ENCODE measurements at places on chromosomes 7 and 10.

- DNase-seq: no peak
These were observed 88.9 kb downstream of the CHRM2 start for GRCh38 chr7:136957391-136957790.

- DNase-seq: no peak
These were observed 62.1 kb downstream of the AKAP9 start for GRCh38 chr7:92002720-92003119.

DNA sequence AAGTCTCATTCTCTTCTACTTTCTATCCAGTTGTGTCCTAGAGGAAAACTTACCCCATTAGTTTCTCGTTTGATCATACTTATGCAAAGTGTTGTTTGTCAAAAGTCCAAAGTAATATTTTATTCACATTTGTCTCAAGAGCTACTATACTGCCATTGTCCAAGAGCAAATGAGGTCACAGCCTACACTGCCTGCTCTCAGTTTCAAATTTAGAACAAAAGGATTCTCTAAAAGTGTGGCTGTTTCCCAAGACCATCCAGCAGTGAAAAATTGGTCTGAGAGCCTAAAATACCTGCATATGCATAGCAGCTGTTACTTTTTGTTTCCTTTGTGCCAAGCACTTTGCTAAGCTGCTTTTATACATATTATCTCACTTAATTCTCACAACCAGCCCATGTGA is 439.5 kb upstream of the NFE2L3 start:
- no peak for DNase-seq

DNA sequence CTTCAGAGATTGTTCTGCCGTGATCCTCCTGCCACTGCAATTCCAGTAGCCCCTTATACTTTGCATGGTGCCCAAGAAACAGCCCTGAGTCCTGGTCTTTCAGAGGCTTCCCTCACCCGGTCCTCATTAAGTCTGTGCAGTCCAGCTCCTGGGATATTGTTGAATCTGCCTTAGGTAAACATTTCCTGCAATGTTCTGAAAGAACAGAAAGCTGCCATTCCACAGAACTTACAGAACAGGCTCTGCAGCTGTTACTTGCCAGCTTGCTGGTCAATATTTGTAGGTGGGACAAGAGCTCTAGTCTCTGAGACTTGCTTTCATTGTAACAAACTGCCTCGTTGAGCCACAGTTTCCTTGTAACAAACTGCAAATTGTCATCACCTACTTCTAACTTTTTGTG is 115.0 kb upstream of the KIF5B start:
- DNase-seq: no peak

DNA sequence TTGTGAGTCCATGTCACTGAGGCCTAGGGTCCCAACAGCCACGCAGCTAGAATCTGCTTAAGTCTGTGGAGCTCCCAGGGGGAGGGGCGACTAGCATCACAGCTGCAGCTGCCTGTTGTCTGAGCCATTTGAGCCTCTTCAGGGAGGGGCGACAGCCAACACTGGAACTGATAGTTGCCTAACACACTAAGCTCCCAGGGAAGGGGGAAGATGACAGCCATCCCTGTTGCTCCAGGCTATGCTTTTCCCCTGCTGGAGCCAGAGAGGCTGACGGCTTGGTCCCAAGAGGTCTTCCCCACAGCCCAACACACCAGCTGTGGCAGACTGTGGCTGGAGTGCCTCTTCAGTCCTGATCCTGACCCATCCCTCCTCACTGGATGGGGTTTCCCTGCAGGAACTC is 817.5 kb downstream of the NXPH1 start:
- no peak for DNase-seq

DNA sequence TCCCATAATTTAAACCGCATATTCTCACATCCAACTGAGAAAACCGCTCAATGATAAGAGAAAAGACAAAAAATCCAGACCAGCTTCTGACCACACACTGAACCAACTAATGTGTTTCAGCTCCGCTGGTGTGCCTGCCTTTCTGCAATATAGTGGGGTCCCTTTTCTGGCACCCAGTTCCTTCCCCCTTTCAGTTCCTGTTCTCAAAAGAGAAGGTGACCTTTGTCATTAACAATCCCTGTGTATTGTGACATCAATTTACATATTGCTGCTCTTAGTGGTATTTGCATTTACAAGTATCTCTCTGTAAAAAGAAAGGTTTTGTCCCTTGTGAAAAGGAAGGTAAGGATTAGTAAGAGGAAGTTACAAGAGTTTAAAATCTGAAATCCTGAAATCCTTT is 1.4 kb downstream of the PPP1R17 start:
- no peak for DNase-seq

DNA sequence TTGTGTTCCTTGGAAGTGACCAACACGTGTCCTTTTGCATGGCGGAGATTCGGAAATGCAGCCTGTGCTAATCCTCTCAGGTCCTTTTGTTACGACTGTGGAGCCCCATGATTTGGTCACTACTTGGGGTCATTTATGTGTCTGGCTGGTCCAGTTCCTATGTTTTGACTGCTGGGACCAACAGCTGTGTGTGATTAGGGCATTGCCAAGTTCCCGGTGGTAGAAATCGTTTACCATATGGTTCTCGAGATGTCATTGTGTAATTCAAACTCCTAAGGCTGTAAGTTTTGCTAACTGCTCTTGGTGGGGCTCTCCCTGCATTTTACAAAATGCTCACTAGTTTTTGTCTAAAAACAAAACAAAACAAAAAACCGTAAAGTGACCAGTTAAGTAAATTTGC is 62.0 kb downstream of the CCNY start:
- DNase-seq: no peak

- DNase-seq: no peak
These were observed 32.1 kb downstream of the SGCE start for GRCh38 chr7:94623820-94624219.

- no peak for DNase-seq
These were observed 35.3 kb downstream of the PLPP4 start for GRCh38 chr10:120492346-120492745.

- DNase-seq: no peak
These were observed 42.7 kb downstream of the ZNF438 start for GRCh38 chr10:30988831-30989435.

DNA sequence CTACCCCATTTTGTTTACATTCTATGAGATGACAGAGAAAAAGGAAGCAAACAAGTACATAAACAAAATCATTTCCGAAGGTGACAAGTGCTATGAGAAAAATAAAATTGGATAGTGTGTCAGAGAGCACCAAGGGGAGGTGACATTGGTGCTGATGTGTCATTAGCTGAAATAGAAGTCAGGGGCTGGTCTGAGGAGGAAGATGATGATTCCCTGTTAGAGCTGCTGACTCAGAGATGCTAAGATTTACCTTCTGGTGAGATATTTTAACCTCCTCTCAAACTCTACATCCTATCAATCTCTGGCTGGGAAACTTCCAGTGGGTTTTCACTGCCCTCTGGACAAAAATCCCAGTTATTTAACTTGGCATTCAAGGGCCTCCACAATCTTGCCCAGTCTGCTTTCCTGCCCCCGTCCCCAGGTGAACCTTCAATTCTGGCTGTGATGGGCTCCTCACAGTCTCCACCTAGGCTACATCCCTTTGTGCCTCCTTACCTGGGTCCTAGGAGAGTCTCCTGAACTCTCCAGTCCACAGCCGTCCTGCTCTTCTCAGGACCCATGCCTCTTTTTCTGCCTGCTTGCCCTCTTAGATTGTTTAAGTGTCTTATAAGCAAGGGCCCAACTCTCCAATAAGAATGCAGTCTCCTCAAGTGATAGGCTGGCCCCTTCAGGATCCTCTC is 26.6 kb downstream of the DUSP5 start:
- DNase-seq: no peak

GRCh38 chr10:48599830-48600134 is 5.1 kb downstream of the ARHGAP22 start:
- DNase-seq: no peak

GRCh38 chr7:117119192-117119924 is 166.1 kb downstream of the ST7 start:
- peak; percentile 68 for DNase-seq

DNA sequence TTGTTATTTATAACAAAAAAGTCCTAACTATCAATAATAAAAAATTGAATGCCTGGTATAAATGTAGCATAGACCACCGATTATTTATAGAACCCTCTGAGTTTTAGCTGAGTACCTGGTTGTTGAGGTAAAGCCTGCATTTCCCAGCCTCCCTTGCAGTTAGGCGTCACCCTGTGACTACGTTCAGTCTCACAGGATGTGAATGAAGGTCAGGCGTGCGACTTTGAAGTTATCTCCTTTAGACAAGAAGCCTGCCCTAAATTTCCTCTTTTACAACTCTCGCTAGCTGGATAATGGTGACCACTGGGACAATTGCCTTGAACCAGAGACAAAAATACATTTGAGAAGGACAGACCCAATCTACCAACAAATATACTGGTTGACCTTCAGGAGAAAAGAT is 67.5 kb upstream of the TES start:
- peak; percentile 19 for DNase-seq

GRCh38 chr7:123120286-123120685 is 79.5 kb downstream of the SLC13A1 start:
- no peak for DNase-seq

DNA sequence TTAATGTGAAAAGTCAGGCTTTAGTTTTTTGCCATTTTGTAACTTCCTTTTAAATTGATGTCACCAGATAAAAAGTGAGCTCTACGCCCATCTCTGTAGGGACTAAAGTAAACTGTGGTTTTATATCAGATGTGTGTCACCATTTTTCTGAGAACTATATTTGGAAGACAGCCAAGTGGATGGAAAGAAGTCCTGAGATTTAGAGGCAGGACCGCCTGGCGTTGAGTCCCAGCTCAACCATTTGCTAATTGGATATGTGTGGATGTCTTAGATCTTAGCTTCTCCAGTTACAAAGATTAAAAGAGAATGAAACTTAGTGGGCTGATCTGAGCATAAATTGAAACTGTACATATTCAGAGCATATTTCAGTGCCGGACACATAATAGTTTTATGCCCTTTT is 691.6 kb upstream of the CELF2 start:
- no peak for DNase-seq

GRCh38 chr7:139103057-139103815 is 6.3 kb downstream of the ZC3HAV1 start:
- no peak for DNase-seq

- no peak for DNase-seq
These were observed 170.0 kb downstream of the ARL5B start for GRCh38 chr10:18829259-18829658.

DNA sequence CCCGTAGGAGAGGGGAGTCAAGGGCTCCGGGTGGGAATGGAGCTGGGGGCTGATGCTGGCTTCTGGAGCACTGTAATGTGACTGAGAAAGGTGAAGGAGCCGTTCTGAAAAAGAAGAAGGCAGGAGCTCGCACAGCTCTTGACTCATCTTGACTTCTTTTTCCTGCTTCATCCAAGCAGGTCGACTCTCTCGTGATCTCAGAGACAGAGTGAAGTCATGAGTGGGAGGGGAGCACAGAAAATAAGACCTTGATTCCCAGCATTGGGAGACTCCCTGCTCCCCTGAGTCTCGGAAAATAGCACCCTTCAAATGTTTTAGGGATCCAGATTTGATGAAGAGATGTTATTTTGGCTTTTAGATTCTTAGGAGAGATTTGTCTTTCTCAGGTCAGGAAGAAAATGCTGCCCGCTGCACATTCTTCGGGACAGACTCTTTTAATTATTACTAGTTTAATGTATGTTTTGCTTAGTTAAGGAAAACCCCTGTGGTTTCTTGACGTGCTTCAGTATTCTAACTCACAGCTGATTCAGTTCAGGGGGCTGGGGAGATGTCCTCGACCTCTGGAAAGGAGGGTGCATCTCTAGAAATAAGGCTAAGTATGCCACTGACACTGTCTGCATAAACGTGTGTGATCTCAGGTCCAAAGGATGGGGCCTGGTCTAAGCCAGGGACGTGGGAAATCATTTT is 34.1 kb downstream of the EGFR start:
- DNase-seq: no peak

Measured in effector memory CD8-positive, alpha-beta T cell (primary cell).